Cardiac septum (tissue), 1 donor: ENCODE measurements at places on chromosomes 4 and X. TPM values are rescaled to one million over a fixed set of nuclear protein-coding genes. Genes with fewer than 3 reads are reported as not detected.

CT83 gene
- total RNA-seq = not detected

CXCL3 gene
- 0.43 TPM for total RNA-seq

JAKMIP1 gene
- not detected for total RNA-seq

ART3 gene
- 57.0 TPM for total RNA-seq

NAP1L5 gene
- total RNA-seq = 7.0 TPM

CFAP47 gene
- total RNA-seq = not detected

RIBC1 gene
- total RNA-seq = 0.81 TPM

BCAP31 gene
- total RNA-seq = 98.0 TPM

- DNase-seq = no peak
These were observed 66.3 kb downstream of the CRMP1 start for GRCh38 chr4:5826437-5827107.

GRCh38 chr4:187449702-187450101 lies 545.9 kb upstream of the ZFP42 start:
- no peak for DNase-seq

DNA sequence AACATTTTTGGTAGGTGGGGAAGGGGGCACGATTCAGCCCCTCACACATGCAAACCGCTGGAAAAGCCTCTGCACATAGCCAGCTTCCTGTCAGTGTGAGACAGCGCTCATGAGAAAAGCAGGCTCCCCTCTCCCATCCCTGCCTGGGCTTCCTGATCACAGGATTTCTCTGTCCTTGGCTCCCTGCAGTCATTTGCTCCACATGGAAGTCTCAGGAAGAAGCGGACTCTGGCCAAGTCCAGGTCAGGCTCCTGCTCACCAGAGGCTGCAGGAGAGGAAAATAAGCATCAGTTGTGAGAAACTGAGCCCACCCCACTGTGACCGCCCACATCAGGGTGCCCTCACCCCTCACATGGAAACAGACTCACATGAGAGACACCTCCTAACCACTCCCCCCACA lies 664.3 kb upstream of the TENM3 start:
- DNase-seq = no peak

GRCh38 chr4:8004066-8004465 lies 64.4 kb upstream of the AFAP1 start:
- no peak for DNase-seq

DNA sequence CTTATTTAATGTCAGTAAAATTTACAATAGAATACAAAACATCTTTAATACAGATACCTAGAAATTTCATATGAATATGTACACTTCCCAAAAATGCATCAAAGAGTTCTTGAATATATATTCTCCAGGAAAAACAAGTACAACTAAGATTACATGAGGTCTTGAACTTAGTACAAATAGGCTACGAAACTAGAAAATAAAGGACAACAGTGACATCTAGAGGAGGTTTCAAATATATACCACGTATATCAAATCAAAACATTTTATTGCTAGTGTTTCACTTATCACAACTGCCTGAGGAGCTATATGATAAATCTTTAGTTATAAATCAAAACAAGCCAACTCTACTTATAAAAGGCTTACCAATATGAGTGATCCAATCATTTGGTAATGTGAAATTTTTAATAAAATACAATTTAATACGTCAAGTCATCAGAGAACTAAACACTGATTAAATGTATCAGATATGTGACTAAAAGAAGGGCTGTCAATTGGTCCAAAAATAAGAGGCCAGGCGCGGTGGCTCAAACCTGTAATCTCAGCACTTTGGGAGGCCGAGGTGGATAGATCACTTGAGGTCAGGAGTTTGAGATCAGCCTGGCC lies 36.6 kb downstream of the ANAPC10 start:
- no peak for DNase-seq

DNA sequence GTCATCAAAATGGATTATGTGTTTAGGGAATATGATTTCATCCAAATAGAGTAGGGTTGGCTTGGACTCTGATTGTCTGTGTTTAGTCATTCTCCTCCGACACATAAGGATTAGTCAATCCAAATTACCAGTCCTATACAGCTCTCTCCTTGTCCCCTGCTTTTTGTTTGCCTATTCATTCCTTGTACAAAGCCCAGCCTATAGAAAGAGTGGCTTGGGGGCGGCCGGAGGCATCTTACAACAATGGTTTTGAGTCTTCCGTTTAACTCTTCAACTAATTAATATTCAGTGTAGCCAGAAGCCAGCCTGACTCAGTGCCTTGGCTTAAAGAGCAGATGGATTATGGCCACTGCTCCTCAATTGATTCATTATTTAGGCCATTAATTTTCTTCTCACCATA lies 796.6 kb upstream of the POU3F4 start:
- DNase-seq = no peak

DNA sequence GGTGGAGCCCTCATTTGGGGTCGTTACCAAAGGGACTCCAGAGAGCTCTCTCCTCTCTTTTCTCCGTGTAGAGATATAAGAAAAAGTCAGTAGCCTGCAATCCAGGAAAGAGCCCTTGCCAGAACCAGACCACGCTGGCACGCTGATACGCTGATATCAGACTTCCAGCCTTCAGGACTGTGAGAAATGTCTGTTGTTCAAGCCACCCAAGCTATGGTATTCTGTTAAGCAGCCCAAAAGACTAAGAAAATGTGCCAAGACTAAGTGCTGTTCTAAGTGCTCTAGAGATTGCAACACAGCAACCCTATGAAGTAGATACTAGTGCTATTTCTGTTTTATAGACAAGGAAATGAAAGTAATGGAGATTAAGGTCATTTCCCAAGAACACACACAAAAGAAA lies 205.7 kb downstream of the CAMK2D start:
- no peak for DNase-seq

DNA sequence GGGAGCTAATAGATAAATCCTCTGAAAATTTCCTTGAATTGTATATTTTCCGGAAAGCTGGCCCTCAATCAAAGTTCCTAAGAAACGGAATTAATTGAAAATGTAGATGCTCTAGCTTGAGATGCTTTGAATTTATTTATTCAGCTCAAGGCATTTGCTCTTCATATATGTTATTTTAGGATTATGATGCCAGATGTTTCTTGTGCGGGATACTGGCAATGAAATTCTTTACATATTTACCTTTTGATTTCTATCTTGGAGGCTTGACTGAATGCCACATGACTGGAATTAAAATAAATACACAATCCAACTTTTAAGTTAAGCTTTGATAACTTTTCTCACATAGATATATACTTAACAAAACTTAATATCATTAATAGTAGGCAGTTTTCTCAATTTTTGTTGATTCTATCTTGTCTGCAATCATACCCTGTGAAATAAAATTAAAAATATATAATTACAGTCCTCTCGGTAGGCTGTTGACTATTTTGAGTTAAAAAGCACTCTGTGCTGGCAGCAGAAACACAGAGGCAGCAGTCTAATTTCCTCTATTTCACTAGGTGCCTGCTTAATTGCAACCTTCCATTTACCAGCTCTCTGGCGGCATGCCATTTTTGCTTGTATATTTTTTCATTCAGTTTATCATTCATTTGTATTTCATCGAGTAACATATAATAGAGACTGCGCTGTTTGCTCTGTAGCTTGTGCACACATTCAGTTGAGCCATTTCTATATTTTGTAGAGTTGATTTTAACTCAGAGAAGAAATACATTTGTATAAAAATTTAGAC lies 991.5 kb downstream of the ADGRL3 start:
- DNase-seq = no peak

DNA sequence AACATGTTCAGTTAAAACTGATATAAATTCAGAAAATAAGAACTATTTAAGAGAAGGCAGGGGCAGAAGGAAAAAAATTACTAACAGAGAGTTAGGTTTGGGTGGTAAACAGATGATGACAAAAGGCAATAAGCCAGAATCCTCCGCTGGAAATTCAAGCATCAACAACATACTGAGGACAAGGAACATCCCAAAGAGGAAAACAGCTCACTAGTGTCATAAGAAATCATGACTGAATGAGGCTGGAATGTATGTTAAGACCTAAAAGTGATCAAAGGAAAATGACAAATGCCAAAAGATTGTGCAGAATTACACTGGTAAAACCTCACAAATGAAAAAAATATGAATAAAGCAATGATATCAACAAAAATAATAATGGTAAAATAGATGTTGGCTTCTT lies 88.4 kb downstream of the WDFY3 start:
- no peak for DNase-seq

DNA sequence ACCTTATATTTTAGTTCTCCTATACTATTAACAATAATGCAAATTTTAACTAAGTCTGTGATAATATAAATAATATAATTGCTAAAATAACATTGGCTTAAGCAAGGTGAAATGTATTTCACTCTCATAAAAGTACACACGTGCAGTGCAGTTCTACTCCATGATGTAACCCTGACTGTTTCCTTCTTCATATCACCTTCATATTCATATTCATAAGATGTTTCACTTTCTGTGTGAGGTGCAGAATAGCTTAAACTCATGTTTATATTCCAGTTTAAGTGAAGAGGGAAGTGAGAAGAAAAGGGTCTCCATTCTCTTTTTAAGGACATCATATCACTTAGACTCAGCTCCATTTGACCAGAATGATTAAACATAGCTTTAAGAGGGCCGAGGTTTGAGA lies 1810.0 kb upstream of the PCDH10 start:
- DNase-seq = no peak

- no peak for DNase-seq
These were observed 53.0 kb downstream of the AMELX start for GRCh38 chrX:11346121-11346682.

DNA sequence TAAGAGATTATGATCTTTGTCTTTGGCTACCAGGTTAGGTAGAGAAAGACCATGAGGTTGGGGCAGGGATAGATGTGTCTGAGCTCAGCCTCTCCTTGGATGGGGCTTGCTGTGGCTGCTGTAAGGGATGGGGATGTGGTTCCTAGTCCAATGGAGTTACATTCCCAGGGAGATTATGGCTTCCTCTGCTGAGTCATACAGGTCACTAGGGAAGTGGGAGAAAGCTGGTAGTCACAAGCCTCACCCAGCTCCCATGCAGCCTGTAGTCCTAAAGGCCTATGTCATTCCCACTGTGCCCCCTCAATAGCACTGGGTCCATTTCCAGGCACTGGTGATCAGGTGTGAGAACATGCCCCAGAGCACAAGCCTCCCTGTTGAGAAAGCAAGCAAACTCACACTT lies 70.6 kb upstream of the CENPE start:
- DNase-seq = no peak

DNA sequence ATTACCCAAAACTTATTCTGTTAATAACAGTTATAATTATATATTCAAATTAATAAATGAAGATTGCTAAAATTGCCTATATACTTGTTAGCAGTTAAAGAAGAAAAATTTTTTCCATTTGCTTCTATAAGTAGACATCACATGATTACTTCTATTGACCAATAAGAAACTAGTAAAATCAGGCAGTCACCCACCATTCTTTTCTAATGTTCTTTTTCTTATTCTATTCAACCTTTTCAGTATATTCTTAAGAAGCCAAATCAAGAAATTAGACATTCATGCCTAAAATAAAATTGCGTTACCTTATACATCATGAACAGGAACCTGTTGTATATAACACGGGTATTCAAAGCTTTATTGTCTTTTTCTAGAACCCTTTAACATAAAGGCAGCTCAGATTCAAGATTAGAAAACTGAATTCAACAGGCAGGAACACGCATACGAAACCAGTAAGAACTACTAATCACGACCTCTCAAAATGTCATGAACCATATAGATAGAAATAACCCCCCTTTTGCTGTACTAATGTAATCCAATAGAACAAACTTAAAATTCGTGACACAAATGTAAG lies 568.1 kb upstream of the DIPK2B start:
- no peak for DNase-seq
